ENCODE measurements at places on chromosomes 11 and 22.

GRCh38 chr22:45696227-45696626 is 24.6 kb downstream of the ATXN10 start:
- no peak for DNase-seq

GRCh38 chr11:130472434-130472961 is 24.1 kb downstream of the ADAMTS15 start:
- no peak for DNase-seq

- DNase-seq, result no peak
These were observed 6.7 kb upstream of the TAGLN start for GRCh38 chr11:117192401-117192875.

DNA sequence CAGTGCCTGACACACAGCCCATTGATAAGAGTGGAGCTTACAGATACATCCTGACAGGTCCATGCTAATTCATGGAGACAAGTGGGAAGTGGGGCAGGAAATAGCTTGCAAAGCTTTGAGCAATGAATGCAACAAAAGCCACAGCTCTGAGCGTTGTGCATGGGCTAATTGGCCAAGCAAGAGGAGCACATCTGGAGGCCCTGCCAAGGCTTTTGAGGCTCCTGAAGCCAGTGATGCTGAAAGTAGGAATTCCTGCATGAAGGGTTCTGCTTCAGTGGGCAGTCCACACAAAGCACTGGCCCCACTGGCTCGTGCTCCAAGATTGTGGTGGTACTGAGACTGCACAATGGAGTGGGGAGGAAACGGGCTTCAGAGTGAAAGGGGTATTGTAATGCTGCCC is 103.8 kb upstream of the CSNK2A3 start:
- DNase-seq, result no peak

- DNase-seq, result no peak
These were observed 2337.9 kb upstream of the RAG2 start for GRCh38 chr11:38935941-38936340.

- DNase-seq, result no peak
These were observed 3.1 kb upstream of the CAVIN3 start for GRCh38 chr11:6323291-6323905.

- no peak for DNase-seq
These were observed 907 bp downstream of the SLC15A3 start for GRCh38 chr11:60950933-60951605.

DNA sequence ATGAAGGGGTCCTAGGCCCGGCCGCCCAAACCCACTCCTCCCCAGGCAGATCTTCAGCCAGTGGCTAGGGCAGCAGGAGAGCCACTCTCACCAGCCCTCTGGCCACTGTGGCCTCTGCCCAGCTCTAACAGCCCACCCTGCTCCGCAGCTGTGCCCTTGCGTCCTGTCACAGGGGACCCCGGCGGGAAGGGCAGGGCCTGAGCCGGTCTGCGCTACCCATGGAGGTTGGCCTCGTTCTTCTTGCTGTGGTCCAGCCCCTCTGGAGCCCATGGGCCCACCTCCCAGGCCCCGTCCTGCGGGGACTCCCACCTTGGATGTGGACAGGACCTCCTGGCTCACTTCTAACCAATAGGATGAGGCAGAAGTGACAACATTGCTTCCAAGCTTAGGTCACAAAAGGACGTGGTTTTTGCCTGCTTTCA is 38.3 kb upstream of the TH start:
- DNase-seq, result no peak

DNA sequence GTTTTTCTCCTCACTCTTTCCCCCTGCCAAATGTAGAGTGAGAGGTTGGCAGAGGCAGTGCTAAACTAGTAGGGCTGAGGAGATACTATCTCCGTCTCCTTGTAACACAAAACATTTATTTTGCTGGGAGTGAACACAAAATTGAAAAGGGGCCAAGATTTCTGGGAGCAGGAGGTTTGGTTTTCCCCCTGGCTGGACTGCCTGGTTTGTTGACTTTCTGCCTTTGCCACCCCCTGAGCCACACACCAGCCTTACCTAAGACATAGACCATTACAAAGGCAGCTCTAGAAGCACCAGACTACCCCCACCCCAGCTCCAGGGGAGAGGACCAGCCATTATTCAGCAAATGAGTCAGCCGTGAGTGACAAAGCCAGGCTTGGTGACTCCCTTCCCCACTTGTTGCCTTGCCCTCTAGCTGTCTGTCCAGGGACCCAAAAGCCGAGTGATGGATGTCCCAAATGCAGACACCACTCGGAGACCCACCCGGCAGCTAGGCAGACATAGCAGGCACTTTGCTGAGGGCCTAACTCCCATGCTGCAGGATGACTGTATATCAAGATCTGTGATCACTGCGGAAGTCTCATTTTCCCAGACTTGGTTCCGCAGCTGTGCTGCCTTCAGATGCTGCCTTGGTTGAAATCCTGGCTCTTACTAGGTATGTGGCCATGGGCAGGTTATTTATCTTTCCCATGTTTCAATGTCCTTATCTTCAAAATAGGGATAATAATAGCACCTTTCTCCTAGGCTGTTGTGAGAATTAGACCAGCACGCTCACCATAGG is 17.7 kb upstream of the CDON start:
- DNase-seq, result no peak

GRCh38 chr11:69923196-69923595 is 104.0 kb upstream of the FGF3 start:
- DNase-seq, result peak; percentile 41

DNA sequence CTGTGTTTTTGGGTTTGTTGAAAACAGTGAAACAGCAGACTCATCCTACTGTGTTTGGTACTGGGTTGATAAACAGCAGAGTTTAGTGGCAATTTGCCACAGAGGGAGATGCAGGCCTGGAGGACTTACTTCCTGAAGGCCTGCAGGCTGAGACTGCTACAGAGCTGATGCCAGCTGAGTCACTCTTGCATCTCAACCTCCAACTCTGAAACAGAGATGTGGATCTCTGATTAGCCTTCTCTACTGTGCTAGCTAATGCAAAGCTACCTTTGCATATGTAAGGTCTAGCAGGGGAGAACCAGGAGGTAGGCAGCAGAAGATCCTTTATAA is 14.3 kb downstream of the ATP5MG start:
- no peak for DNase-seq

- no peak for DNase-seq
These were observed 1.4 kb downstream of the FDX1 start for GRCh38 chr11:110431051-110431672.

GRCh38 chr11:102807921-102808320 is 10.0 kb upstream of the MMP1 start:
- DNase-seq, result no peak

DNA sequence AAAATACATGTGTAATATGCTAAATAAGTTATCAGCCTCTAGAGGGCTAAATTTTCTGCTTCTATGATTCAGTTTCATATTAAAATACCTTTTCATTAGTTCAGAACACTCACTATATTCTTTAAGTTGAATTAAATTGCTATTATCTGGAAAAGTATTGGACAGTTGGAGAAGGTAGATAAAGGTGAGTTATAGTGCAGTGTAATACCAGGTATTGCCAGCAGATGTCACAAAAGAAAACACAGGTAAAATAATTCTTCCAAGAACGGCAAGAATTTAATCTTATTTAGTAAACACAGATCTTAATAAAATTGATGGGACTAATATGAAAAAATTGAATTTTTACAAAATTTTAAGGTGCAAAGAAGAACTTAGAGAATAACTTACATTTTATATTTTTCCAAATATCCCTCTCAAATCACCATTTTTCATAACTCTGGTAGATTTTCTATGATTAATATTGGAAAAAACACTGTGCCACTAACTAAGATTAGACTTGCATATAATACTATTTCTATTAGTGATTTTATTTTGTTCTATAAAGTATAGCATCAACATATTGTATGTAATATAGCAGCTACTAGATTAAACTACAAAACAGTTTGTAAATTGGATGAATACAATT is 1.7 kb upstream of the LRRC4C start:
- no peak for DNase-seq

DNA sequence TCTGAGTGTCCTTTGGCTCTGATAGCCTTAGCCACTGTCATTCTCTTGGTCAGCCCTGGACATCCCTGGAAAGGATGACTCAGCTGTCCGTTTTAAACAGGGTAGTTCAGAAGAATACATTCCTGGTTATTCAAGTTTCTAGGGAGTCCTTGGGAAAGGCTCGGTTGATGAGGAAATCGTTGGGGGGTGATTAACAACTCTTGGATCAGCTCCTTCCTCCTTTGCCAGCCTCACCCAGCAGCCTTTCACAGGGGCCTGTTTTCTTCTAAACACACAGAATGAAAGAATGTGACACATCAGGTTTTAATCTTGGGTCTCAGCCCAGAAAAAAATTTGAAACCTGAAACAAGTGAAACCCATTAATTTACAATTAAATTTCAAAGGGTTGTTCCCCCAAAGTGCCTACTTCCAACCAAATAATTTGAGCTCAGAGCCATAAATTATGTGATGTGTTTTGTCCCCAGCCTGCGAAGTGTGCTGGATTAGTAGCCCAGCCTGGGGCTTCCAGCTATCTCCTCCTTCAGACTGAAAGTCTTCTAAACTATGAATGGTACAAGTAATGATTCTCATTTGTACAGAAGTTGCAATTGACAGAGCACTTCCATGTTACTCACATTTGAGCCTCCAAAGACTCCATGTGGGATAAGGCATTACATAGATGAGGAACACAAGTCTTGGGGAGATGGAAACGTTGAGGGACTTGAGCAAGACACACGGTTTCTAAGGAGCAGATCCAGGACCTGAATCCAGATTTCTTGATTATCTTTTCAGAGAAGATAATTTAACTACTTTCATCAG is 19.3 kb upstream of the MRGPRX2 start:
- no peak for DNase-seq

DNA sequence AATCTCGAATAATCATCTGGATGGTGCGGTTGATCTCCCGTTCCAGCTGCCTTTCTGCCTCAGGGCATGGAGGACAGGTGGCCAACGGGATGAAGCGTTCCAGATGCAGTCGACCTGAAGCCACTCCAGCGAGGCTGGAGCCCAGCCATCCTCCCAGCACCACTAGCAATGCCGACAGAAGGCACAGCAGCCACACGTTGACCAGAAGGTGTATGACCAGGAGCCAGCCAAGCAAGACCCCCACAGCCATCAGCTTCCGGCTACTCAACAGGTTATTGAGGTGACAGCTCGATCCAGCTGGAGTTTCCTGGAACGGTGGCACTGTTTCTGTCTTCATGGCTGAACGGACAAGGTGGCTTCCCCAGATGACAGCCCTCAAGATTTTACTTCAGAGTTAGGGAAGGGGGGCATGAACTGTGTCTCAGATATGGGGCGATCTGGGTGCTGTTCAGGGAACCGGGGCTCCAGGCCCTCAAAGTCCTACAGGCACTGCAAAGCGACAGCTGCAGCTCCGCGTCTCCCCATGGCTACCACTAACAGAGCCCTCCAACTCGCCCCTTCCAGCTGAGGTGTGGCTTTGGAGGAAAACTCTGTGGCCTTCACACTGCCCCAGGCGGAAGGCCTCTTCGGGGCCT is 559 bp downstream of the SNX19 start:
- no peak for DNase-seq

- no peak for DNase-seq
These were observed 9.6 kb upstream of the TP53I11 start for GRCh38 chr11:44960200-44960845.

DNA sequence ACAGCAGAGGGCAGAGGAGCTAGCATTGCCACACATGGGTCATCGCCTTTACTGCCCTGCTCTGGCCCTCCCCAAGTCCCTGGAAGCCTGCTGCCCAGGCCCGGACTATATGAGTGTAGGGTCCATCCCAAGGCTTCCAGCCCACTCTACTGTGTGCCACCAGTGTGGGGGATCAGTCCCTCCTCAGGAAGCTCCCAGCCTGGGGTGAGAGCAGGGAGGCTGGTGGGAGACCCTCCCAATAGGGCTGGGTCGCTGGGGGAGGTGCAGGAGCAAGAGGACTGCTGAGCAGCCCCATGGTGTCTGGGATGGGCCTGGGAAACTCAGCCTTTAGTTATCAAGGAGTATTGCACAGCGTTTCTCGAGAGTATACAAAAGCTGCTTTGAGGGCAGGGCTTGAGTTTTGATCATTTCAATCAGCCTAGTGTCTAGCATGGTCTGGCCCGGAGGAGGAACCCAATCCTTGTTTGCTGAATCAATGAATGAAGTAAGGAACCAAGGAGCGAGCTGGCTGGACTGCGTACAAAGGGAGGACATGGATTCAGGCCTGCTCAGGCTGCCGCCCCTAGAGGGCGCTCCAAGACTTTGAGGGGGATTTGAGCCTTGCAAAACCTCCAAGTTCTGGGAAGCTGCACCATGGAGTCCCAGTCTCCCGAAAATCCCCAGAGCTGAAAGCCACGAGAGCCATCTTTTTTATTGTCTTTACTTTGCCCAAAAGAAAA is 89.0 kb upstream of the PARVA start:
- DNase-seq, result peak; percentile 88

GRCh38 chr11:88098289-88098688 is 77.0 kb downstream of the RAB38 start:
- DNase-seq, result no peak
